ENCODE measurements at places on chromosomes 16 and 17.

GRCh38 chr17:78474614-78475146, 96.2 kb downstream of the PGS1 start:
- DNase-seq: no peak

DNA sequence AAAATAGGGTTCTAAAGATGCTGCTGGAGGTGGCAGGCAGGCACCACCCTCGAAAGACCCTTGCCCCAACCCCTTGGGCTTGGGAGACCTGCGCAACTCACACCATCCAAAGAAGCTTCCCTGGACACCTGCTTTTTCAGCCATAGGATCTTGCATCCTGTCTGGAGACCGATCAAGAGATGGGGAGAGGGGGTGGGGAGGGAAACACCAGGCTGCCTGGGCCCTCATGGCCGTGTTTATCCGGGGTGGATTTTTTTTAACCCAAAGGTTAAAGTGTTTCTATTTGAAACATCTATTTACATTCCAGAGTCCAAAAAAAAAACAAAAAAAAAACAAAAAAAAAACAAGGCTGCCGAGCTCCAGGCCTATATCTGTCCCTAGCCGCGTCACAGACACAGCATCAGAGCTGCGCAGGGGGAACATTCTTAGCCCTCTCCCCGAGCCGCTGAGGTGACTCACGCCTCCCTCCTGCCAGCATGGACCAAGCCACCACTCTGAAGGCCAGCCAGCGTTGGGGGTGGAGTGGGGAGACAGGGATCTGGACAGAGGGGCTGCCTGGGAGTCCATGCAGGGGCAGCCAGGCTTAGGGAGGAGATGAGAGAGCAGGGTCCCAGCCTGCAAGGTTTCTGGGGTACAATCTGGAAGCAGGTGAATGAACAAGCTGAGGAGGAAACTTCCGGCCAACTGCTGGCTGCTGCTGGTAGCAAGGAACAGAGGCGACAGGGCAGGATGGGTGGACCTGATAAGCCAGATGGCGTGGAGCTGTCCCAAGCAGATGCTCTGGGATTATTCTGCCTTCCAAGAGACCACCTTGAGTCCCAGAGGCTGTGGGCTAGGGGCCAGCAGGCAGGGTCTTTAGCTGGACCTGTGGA, 14.8 kb downstream of the HDAC5 start:
- DNase-seq: peak; percentile 92

- no peak for DNase-seq
These were observed 67.7 kb downstream of the MSI2 start for GRCh38 chr17:57324060-57324459.

GRCh38 chr16:29674188-29674587, 4.8 kb upstream of the QPRT start:
- peak; percentile 37 for DNase-seq

DNA sequence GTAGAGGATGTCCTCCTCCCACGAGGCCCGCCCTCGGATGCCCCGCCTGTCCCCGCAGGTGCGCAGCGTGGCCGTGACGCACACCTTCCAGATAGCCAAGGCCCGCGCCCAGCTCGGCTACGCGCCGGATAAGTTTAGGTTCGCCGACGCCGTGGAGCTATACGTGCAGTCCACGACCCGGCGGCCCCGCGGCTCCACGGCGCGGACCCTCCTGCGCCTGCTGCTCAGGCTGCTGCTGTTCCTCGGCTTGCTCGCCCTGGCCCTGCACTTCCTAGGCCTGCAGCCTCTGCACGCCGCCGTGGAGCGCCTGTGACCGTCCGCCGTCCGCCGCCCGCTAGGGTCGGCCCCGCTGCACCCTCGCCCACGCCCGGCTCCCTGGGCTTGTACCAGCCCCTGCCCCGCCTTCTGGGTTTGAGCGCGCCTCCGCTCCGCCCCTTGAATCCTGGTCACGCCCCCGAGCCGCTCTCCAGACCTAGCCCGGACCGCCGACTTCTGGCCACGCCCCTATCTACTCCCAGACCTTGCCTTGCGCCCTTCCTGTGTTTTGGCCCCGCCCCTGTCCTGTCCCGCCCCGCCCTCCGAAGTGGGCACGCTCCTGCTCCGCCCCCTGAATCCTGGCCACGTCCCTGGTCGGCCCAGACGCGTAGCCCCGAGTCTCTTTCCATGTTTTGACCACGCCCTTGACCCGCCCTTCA, 15.8 kb upstream of the EEF2K start:
- no peak for DNase-seq

- DNase-seq: no peak
These were observed 94.7 kb downstream of the ZNF778 start for GRCh38 chr16:89312194-89312593.

GRCh38 chr16:57167953-57168352, 17.9 kb downstream of the PSME3IP1 start:
- no peak for DNase-seq

GRCh38 chr16:70348991-70349390, 2.3 kb downstream of the DDX19A start:
- no peak for DNase-seq

- DNase-seq: no peak
These were observed 43.7 kb upstream of the STH start for GRCh38 chr17:45955326-45955725.

DNA sequence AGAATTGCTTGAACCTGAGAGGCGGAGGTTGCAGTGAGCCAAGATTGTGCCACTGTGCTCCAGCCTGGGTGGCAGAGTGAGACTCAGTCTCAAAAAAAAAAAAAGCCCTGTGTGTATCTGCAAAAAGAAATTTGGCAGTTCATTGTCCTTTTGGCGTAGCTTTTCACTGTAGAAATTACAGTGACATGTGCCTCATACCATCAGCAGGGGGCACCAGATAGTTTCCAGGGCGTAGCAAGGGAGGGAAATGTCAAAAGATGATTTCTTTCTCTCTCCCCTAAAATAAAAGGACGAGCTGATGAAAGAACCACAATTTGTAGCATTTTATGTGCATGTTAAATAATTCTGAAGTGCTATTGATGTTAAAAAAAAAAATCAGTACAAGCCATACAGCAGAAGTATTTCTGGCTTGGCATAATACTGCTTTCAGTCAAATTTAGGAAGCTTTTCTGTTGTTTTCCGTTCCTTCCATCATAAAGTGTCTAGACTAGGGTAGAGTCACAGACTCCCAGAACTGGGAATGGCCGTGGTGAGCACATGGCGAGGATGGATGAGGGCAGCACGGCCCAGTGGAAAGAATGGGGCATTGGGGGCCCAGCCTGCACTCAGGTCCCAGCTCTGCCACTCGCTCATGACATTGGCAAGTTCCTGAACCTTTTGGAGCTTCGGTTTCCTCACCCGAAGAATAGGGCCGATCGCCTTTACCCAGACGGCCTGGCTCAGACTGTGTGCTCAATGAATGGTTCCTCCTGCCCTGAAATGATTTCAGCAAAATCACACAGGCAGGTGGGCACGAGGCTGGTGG, 59.8 kb upstream of the RPH3AL start:
- DNase-seq: peak; percentile 51

GRCh38 chr16:2815299-2815771, 1.7 kb upstream of the PRSS21 start:
- DNase-seq: no peak

DNA sequence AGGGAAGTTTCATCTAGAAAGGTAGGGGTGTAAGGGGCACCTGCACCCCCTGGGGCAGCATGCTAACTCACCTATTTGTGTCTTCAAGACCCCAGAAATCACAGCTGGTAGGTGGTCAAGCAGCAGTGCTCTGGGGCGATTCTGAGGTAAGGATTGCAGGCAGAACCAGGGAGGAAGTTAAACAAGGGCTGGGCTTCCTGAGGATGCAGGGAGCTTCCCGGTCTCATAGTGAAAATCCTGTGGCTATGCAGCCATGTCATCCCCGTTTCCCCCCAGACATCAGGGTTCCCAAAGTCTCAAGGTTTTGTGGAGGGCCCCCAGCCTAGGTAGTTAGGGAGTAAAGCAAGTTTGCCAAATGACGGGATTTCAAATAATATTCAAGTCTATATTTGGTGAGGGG, 78.5 kb downstream of the C16orf78 start:
- no peak for DNase-seq

DNA sequence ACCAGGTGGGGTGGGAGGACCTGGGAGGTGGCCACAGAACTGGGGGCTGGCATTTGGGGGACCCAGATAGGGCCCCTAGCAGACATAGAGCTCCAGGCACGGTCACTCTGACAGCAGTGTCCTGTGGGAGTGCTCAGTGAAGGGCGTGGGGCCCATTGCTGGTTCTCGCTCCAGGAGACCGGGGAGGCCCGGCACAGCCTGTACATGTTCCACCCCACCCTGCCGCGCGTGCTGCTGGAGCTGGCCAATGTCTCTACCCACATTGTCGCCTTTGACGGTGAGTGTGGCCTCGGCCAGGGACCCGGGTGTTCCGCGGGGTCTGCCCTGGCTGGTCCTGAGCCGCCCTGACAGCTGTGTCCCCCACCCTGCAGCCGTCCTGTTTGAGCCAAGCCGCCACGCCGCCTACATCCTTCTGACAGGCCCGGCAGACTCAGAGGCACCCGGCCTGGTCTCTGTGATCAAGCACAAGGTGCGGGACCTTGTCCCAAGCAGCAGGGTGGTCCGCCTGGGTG, 11.2 kb downstream of the RGS11 start:
- DNase-seq: no peak

- DNase-seq: no peak
These were observed 1.7 kb downstream of the MYOCD start for GRCh38 chr17:12667299-12667958.

GRCh38 chr17:73888862-73889261, 244.6 kb upstream of the SDK2 start:
- DNase-seq: peak; percentile 57

GRCh38 chr17:44981221-44981968, 13.3 kb upstream of the C1QL1 start:
- no peak for DNase-seq

GRCh38 chr17:57955183-57955931, at the start of gene CUEDC1:
TSS of gene CUEDC1 (minus strand) at chr17:57955412. CDS start at chr17:57885564, 69,848 bp downstream.
- peak; percentile 85 for DNase-seq

- DNase-seq: no peak
These were observed 18.6 kb upstream of the MNT start for GRCh38 chr17:2419486-2419885.

DNA sequence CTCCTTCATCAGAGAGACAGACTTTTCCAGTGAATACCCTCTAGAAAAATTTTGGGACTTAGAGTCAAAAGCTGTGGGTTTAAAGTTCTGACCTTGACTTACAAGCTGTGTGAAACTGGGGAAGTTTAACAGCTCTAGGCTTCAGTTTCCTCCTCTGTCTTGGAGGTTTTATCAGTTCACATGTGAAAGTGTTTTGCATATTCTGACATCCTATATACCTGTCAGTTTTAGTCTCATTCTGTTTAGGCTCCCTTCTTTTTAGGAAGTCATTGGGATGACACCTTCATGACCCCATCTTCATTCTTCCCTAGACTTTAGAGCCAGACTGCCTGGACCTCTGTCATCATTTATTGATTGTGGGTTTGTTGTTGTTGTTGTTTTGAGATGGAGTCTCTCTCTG, 44.4 kb downstream of the YPEL2 start:
- DNase-seq: no peak

GRCh38 chr16:20673882-20674683, 23.4 kb downstream of the ACSM1 start:
- no peak for DNase-seq

DNA sequence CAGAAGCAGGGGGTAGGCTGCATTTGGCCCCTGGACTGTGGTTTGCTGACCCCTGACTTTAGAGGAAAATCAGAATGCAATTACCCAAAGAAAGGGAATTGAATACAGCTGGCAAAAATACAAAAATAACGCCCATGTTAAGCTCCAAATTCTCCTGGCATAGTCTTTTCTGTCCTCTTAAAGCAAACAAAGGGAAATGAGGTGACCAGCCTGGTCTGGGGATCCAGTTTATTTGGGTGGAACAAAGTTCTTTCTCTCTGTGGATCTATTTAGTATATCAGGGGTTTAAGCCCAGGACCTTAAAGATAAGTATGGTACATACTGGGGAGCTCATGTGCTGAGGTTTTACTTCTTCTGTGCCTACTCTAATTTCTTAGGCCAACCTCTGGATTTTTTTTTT, 23.5 kb downstream of the DNAJA2 start:
- DNase-seq: no peak

DNA sequence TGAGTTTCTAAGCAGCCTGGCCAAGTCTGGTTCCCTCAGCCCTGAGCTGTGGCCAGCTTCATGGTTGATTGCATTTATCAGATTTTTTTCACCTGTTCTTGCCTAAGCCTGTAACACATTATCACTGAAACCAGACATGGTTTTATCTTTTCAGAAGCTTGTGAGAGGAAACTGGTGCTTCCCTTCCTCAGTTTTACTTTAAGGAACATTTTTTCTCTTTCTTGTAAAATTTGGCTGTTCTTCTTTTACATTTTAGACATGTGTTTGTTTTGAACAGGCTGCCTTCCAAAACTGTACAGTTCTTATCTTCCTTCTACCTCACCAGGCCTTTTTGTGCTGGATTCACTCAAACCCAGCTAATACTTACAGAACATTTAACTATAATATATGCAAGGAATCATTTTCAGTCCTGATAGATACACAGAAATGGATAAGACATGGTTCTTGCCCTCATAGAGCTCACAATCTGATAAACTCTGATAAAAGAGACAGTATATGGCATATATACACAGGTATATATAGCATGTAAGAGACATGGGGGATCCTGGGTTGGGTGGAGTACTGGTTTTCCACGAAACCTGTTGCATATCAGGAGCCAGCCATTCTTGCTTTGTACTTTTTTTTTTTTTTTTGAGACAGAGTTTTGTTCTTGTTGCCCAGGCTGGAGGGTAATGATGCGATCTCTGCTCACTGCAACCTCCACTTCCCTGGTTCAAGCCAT, 44.5 kb downstream of the ZNRF1 start:
- no peak for DNase-seq

DNA sequence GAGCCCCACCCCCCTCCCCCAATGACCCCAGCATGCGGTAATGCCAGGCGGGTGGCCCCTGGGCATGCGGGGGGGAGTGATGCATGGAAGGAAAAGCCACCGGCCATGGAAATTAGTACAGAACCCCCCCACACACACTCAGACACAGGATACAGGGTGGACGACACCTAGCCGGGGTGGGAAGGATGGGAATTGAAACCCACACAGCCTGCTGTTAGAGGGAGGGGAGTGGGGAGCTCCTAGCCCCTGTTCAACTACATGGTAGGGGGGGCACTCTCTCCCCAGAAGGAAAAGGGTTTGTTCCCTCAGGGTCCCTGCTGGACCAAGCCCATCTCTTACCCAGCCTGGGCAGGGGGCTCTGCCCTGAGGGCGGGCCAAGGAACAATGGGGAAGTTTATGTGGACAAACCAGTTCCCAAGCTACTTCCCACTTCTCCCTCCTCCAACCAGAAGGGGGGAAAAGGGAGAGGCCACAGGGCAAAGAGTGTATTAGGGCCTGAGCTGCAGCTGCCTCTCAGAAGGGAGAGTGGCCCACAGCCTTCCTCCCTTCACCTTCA, 5.2 kb downstream of the TMUB2 start:
- DNase-seq: no peak

- DNase-seq: no peak
These were observed 2.7 kb downstream of the NUFIP2 start for GRCh38 chr17:29291163-29291752.

All from left cardiac atrium (tissue), 4 donors.